CD4-positive, alpha-beta T cell treated with Interleukin-17A for 1 hour (primary cell): ENCODE measurements at places on chromosomes 7 and 10.

GRCh38 chr7:128829391-128830166 is 627 bp upstream of the FLNC start:
- no peak for DNase-seq

GRCh38 chr7:24135003-24135817 is 148.8 kb upstream of the NPY start:
- DNase-seq: no peak

GRCh38 chr10:63494951-63495350 is 26.2 kb upstream of the REEP3 start:
- DNase-seq: no peak

DNA sequence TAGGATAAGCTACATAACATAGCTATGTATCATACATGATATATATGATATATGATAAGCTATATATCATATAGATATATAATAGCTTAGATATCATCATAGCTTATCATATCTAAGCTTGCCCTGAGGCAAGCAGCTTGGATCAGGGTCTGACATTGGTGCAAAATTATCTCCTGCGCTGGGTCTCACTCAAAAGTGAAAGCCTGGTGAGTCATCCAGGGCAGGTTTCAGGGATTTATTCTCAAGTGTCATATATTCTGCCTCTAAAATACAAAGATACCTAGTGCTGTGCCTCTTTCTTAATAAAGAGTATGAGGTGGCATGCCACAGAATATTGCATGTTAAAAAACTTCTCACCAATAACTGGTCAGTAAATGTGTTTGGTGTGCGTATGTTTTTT is 105.9 kb downstream of the CDC14C start:
- DNase-seq: no peak
